ENCODE measurements at places on chromosomes 1 and 21. TPM values are rescaled to one million over a fixed set of nuclear protein-coding genes. Genes with fewer than 3 reads are reported as not detected.

DNA sequence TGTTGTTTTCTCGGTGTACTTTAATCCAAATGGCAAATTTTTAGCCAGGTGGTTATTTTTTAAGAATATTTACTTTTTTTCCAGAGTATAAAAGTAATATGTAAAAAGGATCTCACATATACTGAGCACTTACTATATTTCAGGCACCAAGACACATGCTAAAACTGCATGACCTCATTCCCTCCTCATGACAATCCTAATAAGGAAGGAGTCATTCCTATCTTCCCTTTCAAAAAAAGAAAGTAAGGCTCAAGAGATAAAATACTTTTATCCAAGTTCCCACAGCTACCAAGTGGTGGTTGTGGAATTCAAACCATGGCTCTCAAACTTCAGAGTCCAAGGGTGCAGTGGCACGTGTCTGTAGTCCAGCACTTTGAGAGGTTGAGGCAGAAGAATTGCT lies 19.4 kb downstream of the ATP2B4 start:
- DNase-seq, result no peak

DNA sequence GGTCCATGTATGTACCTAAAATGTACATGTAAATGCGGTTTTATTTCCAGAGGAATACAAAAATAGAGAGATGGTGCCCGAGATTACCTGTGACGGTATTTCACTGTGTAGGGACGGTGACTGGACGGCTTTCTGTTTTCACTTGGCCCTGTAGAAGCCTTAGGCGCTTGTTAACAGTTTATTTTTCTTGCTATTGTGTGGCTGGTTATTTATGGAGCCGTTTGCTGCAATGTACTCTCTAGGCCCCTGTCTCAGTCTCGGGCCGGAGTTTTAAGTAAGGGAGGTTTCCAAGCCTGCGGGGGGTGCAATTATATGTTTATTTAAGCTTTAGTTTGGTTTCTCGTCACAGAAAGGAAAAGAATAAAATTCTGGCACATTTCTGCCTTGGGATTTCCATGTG lies 413 bp downstream of the EFCAB7 start:
- DNase-seq, result no peak

DNA sequence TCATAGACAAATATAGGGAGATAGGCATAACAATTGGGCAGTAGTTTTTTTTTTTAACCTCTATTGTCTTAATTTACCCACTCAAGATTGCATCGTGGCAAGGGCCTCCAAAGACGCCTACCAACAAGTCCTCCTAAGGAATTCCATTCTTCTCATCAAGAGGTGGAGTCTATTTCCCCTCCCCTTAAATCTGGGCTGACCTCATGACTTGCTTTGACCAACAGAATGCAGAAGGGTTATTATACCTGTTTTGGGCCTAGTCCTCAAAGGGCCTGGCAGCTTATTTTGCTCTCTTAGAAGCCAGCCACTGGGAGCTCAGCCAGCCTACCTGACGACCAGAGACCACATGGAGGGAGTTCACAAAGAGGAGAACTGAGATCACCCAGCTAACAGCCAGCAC lies 92.3 kb downstream of the COQ8A start:
- no peak for DNase-seq

GRCh38 chr1:229185963-229186362 lies 84.9 kb upstream of the RAB4A start:
- DNase-seq, result no peak

- no peak for DNase-seq
These were observed 435.1 kb downstream of the KIF26B start for GRCh38 chr1:245589906-245590305.

- no peak for DNase-seq
These were observed 82.7 kb upstream of the ROR1 start for GRCh38 chr1:63690966-63691700.

RHD gene
- total RNA-seq, result not detected

ZNF593OS gene
- not detected for total RNA-seq

SYT11 gene
- total RNA-seq, result 0.54 TPM
